Activated naive CD4-positive, alpha-beta T cell treated with anti-CD3 and anti-CD28 coated beads, Interleukin-2, amount 50 U/mL, for 16 hours (primary cell): ENCODE measurements at places on chromosomes 2 and 18.

GRCh38 chr2:144524118-144525009 lies 4.4 kb upstream of the ZEB2 start:
- no peak for DNase-seq

DNA sequence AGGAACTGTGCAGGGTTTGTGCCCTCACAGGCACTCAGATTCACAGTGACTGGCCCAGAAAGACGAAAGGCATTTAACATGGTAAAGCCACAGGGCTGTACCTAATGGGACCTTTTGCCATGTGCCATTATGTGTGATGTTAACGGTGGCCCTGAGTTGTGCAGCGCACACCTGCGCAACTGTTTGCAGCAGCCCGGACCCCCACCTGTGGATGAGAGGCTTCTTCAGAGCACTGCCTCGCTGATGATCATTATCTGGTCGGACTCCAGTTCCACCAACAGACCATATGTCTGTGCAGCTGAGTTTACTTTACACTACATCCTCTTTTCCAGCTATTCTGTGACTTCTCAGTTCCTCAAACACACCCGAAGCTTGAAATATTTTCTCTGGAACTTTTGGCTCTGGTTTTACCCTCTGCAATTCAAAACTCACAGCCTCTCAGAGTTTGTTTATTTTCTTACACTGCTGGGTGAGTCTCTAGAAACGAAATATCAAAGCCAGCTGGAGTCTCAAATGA lies 35.6 kb upstream of the UBE2F start:
- no peak for DNase-seq

GRCh38 chr18:8116341-8117005 lies 492.8 kb upstream of the RAB12 start:
- DNase-seq: no peak

GRCh38 chr2:179861027-179861415 lies 391 bp downstream of the ZNF385B start:
- DNase-seq: no peak

- DNase-seq: no peak
Observed at GRCh38 chr2:2681711-2682251, 350.7 kb upstream of the MYT1L start.

- no peak for DNase-seq
Observed at GRCh38 chr18:50866765-50867164, 12.2 kb upstream of the ME2 start.
